ENCODE measurements at places on chromosomes 6 and 20. TPM values are rescaled to one million over a fixed set of nuclear protein-coding genes. Genes with fewer than 3 reads are reported as not detected.

The RBBP8NL gene
- polyA plus RNA-seq = 1.8 TPM

The ADISSP gene
- polyA plus RNA-seq = 25.9 TPM

The SLC32A1 gene
- polyA plus RNA-seq = 1.4 TPM

The PTK7 gene
- 247 TPM for polyA plus RNA-seq

The CNKSR3 gene
- 64.0 TPM for polyA plus RNA-seq

The FOXF2 gene
- 0.19 TPM for polyA plus RNA-seq

The BPIFB4 gene
- not detected for polyA plus RNA-seq

The CGA gene
- 2.9 TPM for polyA plus RNA-seq

The SLC24A3 gene
- 4.5 TPM for polyA plus RNA-seq

The CRISP2 gene
- polyA plus RNA-seq = 0.04 TPM

The NKAPL gene
- 2.3 TPM for polyA plus RNA-seq

The HLA-F gene
- polyA plus RNA-seq = 6.4 TPM

The HLA-DMA gene
- polyA plus RNA-seq = 15.9 TPM

The TREM1 gene
- not detected for polyA plus RNA-seq

The HEY2 gene
- 7.0 TPM for polyA plus RNA-seq

The PRND gene
- 5.9 TPM for polyA plus RNA-seq

The KIF13A gene
- 41.3 TPM for polyA plus RNA-seq

The PXMP4 gene
- 9.2 TPM for polyA plus RNA-seq

The WFDC12 gene
- not detected for polyA plus RNA-seq

The ASIP gene
- 0.74 TPM for polyA plus RNA-seq

The LY6G6F gene
- 1.0 TPM for polyA plus RNA-seq

The TAF4 gene
- 16.7 TPM for polyA plus RNA-seq

The TUBB2B gene
- 120 TPM for polyA plus RNA-seq

The AGER gene
- 21.4 TPM for polyA plus RNA-seq

The LHFPL5 gene
- polyA plus RNA-seq = not detected

The ZC3H12D gene
- 0.53 TPM for polyA plus RNA-seq

The LRP11 gene
- polyA plus RNA-seq = 38.5 TPM

The TREM2 gene
- 0.15 TPM for polyA plus RNA-seq

The TOP1 gene
- 129 TPM for polyA plus RNA-seq

The CLIC1 gene
- 290 TPM for polyA plus RNA-seq

The PRDM1 gene
- 3.5 TPM for polyA plus RNA-seq

The NMBR gene
- polyA plus RNA-seq = 0.30 TPM

The SNX3 gene
- polyA plus RNA-seq = 266 TPM

The SLC22A7 gene
- 0.77 TPM for polyA plus RNA-seq

The GTF2H4 gene
- 43.0 TPM for polyA plus RNA-seq

The GRM1 gene
- polyA plus RNA-seq = 0.20 TPM

The OR2J3 gene
- not detected for polyA plus RNA-seq

The IP6K3 gene
- 1.3 TPM for polyA plus RNA-seq

The SH3BGRL2 gene
- 44.2 TPM for polyA plus RNA-seq

The SLC22A1 gene
- polyA plus RNA-seq = 0.40 TPM

The CCM2L gene
- 7.0 TPM for polyA plus RNA-seq

The HTR1E gene
- polyA plus RNA-seq = 0.73 TPM

The NTSR1 gene
- 1.1 TPM for polyA plus RNA-seq

The LY6G5C gene
- 2.9 TPM for polyA plus RNA-seq

The NECAB3 gene
- 15.3 TPM for polyA plus RNA-seq

The ELMO2 gene
- polyA plus RNA-seq = 59.4 TPM

The LY6G6C gene
- polyA plus RNA-seq = 0.43 TPM

The C6orf15 gene
- polyA plus RNA-seq = not detected

The CHD6 gene
- polyA plus RNA-seq = 42.6 TPM

The RIMS4 gene
- polyA plus RNA-seq = 0.82 TPM

The SRSF6 gene
- 312 TPM for polyA plus RNA-seq

The FAM83C gene
- polyA plus RNA-seq = not detected

The FAM83B gene
- polyA plus RNA-seq = 10.0 TPM

The MOCS1 gene
- 12.2 TPM for polyA plus RNA-seq

The IRF4 gene
- 0.18 TPM for polyA plus RNA-seq

The FGD2 gene
- 1.4 TPM for polyA plus RNA-seq

The SNPH gene
- 3.2 TPM for polyA plus RNA-seq
